ENCODE measurements at places on chromosomes 16 and 17. TPM values are rescaled to one million over a fixed set of nuclear protein-coding genes. Genes with fewer than 3 reads are reported as not detected.

DNA sequence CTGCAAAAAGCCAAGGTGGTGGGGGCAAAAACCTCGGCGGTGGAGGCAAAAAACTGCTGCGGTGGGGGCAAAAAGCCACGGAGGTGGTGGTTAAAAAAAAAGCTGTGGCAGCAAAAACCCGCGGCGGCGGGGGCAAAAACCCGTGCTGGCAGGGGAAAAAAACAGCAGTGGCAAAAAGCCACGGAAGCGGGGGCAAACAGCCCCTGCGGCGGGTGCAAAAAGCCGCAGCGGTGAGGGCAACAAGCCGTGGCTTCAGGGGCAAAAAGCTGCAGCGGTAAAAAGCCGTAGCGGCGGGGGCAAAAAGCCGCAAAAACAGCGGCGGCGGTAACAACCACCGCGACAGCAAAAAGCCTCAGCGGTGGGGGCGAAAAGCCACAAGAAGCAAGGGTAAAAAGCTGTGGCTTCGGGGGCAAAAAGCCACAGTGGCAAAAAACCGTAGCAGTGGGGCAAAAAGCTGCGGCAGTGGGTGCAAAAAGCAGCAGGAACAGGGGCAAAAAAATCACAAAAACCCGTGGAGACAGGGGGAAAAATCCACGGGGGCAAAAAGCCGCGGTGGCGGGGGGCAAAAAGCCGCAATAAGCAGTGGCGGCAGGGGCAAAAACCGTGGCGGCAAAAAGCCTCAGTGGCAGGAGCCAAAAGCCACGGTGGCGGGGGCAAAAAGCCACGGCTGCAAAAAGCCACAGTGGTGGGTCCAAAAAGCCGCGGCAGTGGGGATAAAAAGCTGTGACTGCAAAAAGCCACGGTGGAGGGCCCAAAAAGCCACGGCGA lies 193.7 kb downstream of the SHCBP1 start:
- DNase-seq: no peak

GRCh38 chr17:16281351-16281750 lies 64.3 kb downstream of the PIGL start:
- DNase-seq: peak; percentile 16

The CETP gene
- total RNA-seq: not detected

The PYY gene
- not detected for total RNA-seq

The NME4 gene
- total RNA-seq: 74.4 TPM

- no peak for DNase-seq
Observed at GRCh38 chr16:81166417-81167300, 70.5 kb upstream of the GCSH start.

DNA sequence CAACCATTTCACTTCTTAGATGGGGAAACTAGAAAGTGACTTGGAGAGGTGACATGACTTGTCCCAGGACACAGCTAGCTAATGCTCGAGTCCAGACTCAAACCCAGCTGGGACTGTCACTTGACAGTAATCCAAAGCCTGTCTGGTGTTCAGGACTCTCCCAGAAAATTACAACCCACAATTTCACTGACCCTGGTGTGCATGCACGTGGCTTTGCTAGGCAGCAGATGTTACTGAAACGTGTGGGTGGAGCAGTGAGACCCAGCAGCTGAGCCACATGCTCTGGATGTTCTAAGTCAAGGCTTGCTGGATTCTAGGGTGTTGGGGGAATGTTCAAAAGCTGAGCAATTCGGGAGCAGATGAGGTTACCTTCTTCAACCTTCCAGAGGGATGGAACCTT lies 364.6 kb downstream of the GRIN2A start:
- no peak for DNase-seq

GRCh38 chr17:673200-673681 lies 41.4 kb downstream of the VPS53 start:
- no peak for DNase-seq

All from mammary epithelial cell (primary cell).